ENCODE measurements at places on chromosomes 5 and 9.

- no peak for DNase-seq
Measured at GRCh38 chr5:147346006-147346561, 111.3 kb downstream of the STK32A start.

- peak; percentile 33 for DNase-seq
Measured at GRCh38 chr9:137000177-137000930, 4.0 kb upstream of the CLIC3 start.

DNA sequence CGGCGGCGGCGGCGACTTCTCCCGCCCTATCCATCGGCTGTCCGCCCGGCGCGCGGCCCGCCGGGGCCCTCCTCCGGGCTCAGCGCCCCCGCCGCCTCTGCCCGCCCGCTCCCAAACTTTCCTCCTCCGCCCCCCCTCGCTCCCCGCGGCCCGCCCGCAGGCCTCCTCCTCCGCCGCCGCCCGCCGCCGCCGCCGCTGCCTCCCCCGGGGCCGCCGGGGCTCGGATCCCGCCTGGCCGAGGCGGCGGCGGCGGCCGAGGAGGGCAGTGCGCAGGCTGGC, 460 bp upstream of the PBX3 start:
- DNase-seq: no peak

DNA sequence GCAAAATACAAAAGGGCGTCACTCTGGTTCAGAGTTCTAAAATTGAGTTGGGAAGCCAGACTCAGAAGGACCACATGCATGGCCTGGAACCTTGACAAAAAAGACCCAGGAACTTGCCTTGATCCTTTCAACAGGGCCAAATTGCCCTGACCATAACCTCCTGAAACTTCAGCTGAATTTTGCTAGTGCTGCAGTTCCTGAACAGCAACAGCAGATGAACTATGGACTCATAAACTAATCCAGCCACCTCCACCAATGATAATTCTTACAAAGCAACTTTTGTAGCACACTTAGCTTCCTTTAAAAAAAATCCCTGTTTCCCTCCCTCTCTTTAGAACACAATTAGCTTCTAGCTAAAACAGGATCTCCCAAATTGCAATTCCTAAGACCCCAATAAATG, 155.9 kb downstream of the MAT2B start:
- DNase-seq: no peak

DNA sequence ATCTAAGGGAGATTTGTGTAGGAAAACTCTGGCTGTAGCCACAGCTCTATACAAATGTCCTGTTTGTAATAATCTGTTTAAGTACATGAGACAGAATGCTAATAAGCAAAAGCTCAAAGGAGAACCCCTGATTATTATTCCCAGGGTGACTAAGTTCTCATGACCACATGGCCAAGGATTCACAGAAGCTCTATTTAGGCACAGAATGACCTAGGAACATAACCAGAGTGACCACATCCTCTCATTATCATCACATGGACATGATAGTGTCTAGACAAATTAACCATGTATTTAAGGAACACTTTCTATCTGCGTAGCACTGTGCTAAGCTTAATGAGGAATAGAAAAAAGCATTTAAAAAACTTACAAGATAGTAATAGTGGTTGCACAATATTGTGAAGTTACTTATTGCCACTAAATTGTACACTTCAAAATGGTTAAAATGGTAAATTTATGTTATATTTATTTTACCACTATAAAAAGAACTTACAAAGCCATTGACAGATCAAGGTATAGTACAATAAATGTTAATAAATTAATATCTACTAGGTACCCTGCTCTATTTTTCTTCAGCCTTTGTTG, 56.3 kb downstream of the STX17 start:
- no peak for DNase-seq

- no peak for DNase-seq
Measured at GRCh38 chr5:144017631-144018030, 152.8 kb downstream of the YIPF5 start.

DNA sequence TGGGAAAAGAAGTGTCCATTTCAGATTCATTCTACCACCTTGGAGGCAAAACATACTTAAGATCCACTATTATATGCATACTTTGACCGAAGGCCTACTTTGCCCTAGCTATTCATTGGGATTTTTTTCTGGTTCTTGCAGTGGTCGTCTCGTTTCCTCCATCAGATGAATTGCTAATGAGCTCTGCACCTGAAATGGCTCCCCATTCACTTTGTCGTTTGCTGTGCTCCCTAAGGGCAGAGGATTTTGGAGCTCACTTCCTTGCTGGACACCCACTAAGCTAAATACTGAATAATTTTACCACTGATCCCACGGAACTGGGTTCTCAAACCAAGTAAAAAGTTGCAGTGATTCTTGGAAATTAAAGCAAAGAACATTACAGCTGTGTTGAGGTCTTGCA, 1.9 kb downstream of the KDM3B start:
- no peak for DNase-seq

- no peak for DNase-seq
Measured at GRCh38 chr5:59140133-59140532, 557.3 kb downstream of the RAB3C start.

DNA sequence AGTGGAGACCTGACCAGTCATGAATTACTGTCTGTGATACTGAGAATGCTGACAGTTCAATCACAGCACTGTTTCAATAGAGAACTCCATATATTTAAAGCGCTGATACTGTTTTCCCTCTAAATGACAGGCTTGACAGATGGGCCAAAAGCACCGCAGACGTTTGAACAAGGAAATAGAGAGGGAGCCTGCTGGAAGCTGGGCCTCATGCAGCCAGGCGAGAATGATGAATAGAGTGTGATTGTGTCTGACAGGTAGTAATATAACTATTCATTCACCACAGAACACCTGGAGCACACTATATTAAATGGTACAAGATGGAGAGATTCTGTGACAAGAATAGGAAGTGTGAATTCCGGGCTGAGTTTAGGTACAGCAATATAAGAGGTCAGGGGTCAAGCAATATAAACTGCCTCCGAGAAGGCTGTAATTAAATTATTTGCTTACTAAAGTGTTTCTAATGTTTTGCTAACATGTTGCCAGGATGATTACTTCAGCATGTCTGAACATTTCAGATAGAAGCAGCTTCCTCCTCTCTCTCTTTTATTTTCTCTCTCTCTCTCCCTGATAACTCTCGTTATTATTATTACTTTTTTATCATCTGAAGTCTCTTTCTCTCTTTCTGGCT, 297.7 kb downstream of the CSNK1G3 start:
- no peak for DNase-seq

DNA sequence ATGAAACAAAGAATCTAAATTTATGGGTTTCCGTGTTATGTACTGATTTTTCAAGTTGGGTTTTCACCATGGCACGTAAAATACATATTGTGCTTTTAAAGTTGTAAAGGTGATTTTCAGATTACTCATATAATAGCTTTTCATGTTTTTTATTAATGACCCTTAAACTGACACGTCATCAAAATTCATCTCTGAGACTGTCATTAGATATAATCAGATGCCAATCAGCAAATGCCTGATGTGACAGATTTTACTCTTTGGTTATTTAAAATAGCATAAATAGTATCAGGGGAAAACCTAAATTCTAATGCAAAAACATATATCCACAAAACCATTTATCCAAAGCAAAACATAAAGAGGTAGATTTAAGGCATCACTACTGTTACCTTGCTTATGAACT, 11.0 kb downstream of the RFX3 start:
- no peak for DNase-seq

DNA sequence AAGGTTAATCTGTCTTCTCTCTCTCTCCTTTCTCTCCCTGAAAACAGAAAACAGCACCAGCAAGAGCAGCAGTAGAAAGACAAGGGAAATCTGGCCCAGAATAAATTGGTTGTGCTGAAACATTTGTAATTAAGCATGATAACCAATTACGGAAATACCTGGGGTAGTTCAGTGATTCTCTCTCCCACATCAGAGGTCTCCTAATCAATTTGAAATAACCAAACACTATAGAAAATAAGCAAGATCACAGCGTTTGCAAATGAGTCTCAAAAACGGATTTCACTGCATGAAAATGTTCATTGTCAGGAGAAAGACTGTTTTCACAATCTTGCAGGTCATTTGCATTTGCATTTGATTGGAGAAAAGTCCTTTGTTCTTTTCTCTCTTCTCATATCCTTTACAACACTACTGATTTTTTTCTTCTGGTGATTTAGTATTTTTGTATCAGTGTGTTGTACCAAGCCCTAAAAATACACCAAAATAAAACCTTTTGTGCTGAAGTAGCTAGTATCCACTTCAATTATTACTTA, 36.8 kb upstream of the CDH6 start:
- DNase-seq: no peak

DNA sequence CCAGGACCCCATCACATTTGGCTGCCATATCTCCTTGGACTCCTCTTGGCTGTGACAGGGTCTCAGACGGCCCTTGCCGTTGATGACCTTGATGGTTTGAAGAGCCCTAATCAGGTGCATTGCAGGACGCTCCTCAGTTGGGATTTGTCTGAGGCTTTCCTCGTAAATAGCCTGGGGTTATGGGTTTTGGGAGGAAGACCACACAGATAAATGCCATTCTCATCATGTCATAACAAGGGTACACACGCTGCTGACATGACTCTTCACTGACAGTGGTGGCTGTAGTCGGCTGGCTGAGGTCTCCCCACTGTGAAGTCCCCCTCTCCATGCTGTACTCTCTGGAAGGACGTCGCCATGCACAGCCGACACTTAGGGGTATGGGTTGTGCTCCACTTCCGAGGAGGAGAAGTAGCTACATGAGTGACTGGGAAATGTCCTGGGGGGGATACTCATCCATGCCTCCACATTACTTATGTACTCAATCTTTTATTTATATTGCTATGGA, 42.9 kb upstream of the SPTLC1 start:
- DNase-seq: no peak

- DNase-seq: peak; percentile 72
Measured at GRCh38 chr5:142151436-142152383, 43.1 kb downstream of the NDFIP1 start.

DNA sequence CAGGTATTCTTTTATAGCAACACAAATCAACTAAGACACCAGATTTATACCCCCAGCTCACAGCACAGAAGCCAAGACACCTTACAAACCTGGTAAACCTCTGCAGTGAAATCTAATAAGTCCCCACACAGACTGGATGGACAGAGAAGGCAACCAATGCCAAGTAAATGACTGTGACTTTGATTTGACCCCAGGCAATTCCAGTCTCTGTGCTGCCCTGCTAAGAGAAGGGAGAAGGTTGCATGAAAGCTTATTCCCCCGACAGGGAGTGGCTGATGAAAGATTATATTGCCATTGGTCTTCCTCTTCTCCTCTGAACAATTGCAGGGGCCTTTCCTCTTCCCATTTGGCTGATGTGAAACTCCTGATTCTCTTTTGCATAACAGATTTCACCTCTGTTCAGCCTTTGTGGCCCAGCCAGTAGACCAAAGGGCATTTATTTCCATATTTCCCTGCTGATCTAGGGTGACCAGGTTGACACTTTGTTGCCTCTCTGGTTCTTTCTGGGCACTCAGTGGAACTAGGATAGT, 107.6 kb downstream of the ADRB2 start:
- DNase-seq: no peak

DNA sequence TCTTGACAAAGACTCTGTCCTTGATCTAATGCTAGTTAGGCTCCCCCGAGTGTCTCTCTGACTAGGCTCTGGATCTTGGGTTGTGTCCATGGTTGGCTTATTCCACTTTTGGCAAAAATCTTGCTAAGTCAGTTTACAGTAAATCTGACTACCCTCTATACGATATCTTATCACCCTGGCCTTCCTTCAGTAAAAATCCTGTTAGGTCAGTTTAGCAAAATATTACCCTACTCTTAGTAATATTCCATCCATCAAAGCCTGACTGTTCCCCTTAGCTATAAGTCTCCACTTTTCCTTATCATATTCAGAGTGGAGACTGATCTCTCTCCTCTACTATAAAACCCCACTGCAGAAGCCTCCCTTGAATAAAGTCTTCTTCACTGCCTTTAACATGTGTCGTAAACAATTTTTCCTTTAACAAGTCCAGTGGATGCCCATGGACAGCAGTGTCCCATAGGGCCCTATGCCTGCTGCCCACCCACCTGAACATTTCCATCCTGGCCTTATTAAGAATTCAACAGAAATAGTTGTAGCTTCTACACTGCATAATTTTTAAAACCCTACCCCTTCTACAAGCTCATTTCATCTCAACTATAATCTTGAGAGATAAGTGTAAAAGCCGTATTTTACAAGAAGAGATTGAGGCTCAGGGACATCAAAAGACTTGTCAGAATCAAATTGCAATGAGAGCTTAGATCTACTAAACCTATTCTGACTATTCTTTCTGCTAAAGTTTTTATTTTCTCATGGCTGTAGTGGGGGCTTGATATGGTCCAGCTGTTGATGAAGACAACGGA, 22.3 kb downstream of the MINAR2 start:
- no peak for DNase-seq

DNA sequence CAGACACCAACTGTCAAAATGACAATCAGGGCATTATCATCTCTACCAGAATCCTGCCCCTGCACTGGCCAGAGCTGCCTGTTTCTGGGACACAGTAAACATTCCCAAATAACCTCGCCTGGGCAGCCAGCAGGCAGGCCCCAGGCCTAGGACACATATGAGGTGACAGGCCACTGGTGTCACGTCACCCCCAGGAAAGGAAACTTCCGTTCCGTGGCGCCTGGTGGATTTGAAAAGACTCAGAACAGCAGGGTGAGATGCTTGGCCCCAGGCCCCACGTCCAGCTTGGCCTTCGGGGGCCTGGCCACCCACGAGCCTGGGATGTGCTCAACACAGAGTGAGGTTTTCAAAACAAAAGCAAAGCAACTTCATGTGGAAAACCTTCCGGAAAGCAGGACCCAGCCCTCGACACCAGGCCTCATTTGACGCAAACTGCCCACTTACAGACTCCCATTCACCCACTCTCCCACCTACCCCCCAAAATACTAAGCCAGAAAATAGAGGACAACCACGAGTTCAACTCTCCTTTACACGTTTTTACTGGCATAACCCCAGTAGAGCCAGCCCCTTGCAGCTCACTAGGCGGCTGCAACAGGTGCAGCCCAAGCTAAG, 1.2 kb downstream of the SEMA4D start:
- DNase-seq: peak; percentile 50

DNA sequence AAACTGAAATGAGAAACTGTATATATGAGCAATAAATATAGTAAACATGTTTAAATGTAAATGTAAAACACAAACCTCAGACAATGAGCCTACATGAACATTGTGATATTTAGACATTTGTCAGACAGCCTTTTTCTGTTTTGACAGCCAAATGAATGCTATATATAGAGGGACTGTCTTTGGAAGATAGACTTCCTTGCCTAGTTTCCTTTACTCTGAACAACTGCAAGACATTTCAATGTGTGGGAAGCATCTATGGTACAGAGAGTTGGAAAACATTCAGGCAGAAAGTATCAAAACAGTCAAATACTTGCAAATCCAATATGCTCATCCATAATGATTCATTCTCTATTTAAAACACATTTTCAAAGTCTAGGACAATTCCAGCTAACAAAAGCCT, 31.7 kb upstream of the TUSC1 start:
- DNase-seq: no peak

GRCh38 chr5:133445744-133446143, 166.6 kb downstream of the FSTL4 start:
- DNase-seq: no peak

- no peak for DNase-seq
Measured at GRCh38 chr5:124630767-124631704, 115.4 kb downstream of the ZNF608 start.

GRCh38 chr5:53649352-53649751, 88.9 kb downstream of the NDUFS4 start:
- no peak for DNase-seq

GRCh38 chr9:87696641-87697040, 29.3 kb upstream of the CTSL start:
- DNase-seq: no peak
